ENCODE measurements at places on chromosomes 3 and 15.

GRCh38 chr3:188158731-188159310 lies 4.9 kb downstream of the LPP start:
- DNase-seq: no peak

GRCh38 chr3:127760361-127760760 lies 62.0 kb downstream of the MGLL start:
- DNase-seq: peak; percentile 89

- DNase-seq: no peak
Observed at GRCh38 chr3:182220013-182220412, 508.3 kb downstream of the SOX2 start.

DNA sequence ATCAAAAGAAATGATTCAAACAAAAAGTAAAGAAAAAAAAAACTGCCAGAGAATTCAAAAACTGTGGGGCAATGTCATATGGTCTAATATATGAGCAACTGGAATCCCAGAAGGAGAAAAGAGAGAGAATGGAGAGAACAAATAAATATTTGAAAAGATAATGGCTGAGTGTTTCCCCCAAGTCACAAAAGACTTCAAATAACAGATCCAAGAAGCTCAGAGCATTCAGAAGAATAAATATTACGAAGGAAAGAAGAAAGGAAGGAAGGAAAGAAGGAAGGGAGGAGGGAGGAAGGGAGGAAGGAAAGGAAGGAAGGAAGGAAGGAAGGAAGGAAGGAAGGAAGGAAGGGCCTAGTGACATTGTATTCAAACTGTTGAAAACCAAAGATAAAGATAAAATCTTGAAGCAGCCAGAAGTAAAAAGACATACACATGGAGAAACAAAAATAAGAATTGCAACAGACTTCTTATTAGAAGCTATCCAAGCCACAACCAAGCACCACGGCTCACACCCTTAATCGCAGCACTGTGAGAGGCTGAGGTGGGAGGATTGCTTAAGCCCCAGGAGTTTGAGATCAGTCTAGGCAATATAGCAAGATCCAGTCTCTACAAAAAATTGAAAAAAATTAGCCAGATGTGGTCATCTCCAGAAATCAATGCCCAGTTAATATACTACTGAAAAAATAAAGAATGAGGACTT lies 118.9 kb upstream of the IGSF10 start:
- DNase-seq: peak; percentile 68

GRCh38 chr3:142239421-142239820 lies 14.0 kb upstream of the GK5 start:
- no peak for DNase-seq

DNA sequence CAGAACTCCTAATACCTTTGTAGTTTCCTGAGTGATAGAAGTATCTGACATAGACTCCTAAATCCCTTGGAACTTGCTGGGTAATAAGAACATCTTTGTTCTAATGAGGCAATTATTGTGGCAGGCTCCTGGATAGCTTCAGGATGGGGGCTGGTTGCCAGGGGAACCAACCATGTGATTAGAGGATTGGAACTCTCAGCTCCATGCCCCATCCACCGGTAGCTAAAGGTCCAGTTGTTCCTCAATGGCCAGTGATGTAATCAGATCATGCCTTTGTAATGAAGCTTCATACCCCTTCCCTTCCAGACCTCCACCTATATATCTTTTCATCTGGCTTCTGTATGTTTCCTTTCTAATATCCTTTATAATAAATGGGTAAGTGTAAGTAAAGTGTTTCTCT lies 221.2 kb upstream of the ALCAM start:
- no peak for DNase-seq

GRCh38 chr3:194592798-194593752 lies 40.1 kb downstream of the TMEM44 start:
- DNase-seq: no peak

DNA sequence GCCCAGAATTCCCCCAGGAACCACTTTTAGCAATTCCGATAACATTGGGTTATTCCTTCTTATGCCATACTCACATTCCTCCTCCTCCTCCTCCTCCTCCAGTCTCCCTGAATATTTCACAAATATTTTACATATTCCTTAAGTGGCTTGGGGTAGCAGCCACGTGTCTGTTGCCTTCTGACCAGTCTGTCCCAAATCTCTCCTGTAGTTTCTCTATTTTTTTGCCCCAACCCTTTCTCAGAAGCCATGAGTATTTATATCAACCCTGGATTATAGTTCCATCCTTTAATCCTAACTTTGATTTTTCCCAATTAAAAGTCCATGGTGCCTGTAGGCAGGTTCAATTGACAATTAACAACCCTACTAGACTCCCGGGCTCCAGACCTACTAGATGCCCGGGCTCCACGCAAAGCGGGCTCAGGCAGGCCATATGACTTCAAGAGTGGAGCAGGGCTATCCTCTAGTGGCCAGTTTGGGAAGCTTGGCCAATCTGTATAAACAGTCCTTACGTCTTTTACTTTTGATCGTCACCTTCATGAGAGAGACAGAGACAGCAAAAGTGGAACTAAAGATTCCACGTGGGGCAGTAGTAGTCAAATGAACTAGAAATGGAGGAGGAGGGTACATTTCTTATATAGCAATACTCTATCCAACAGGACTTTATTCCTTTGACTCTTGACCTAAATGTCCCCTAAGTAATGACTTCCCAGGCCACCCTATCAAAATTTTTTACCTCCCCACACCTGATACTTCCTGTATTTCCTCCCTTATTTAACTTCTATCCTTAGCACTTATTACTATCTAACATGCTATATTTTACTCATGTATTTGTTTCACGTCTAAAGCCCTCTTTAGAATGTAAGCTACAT lies 69.7 kb downstream of the USF3 start:
- DNase-seq: peak; percentile 82

GRCh38 chr15:40108061-40108854 lies 421 bp downstream of the BMF start:
- DNase-seq: peak; percentile 95

DNA sequence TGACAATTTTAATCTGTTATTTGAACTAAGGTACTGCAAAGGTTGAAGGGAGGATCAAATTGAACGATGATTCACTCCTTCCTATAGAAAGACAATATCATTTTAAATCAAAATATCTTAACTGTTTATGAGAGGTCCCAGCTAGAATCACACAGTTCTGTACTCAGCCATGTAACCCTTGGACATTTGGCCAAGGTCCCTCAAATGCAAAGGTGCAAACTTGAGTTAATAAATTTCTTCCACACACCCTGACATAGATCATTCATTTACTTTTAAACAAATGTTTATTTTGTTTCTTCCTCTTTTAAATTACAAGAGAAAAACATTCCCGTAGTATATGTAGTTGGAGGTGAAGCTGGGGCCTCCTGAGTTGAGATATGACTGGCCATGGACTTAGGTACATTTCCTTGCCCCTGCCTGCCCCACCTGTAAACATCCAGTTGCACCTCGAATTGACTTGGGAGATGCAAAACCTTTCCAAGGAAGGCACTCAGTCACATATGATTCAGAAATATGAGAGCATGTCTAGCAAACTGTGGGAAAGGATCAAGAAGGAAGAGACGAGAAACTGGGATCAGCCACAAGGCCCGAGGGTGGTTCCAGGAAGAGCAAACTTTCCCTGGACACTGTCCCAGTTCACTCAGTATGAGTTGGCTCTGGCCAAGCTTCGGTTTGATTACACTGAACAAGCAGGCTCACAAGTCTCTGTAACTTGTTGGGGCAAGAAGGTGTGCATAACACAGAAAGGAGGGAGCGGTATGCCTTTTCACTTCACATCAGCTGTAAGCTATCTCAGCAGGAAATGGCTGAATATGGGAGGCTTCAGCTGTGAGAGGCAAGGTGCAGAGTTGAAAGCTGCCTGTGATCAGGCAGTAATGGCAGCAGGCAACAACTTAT lies 6.7 kb downstream of the TNFSF10 start:
- peak; percentile 80 for DNase-seq

DNA sequence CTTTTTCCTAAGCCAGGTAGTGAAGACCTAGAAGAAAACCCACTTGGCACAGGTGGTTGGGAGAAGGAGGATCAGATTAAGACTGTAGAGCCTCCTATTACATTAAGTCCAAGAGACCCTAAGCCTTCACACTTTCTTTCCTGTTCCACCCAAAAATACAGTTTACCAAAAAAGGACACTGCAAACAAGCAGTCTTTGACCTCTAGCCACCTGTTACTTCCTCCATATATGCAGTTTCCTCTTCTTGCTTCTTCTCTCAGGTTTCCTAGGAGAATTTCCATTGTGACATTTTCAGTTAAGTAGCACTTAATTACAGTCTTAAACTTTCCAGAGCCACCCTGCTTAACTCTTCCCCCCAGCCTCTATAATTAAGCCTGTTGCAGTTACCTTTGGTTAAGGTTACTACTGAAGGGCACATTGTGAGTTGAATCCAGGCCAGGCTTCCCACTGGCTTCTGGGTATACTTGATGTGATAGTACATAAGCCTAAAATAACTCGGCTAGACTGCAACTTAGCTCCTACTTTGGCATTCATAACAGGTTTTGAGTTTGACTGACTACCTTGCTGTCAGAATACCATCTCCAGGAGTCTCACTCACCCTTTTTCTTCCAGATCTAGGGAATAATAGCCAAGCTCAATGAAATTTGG lies 114.2 kb upstream of the UMPS start:
- no peak for DNase-seq

DNA sequence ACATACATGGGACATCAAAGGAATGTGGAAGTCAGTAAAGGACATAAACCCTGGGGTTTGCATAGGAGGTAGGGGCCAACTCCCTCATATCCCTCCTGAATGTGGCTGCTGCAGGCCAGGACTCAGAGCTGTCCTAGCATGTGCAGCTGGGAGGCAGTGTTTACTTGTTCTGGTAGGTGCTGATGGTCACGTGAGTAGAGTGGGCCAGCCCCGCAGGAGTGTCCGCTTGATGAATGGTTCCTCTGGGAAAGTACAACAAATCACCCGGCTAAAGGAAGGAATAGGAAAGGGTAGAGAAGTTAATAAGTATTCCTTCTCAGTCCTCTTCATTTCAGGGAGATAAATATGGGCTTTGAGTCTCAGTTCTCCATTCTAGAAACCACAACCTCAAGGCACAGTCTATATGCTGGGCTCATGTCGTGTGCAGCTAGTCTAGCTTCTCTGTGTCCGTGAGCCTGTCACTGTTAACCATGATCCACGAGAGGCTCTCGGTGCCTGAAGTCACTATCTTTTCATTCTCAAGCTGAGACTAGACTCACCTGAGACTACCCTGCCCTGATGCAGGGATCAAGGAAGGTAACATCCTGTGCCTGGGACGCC lies 17.9 kb downstream of the RIOX2 start:
- DNase-seq: no peak

DNA sequence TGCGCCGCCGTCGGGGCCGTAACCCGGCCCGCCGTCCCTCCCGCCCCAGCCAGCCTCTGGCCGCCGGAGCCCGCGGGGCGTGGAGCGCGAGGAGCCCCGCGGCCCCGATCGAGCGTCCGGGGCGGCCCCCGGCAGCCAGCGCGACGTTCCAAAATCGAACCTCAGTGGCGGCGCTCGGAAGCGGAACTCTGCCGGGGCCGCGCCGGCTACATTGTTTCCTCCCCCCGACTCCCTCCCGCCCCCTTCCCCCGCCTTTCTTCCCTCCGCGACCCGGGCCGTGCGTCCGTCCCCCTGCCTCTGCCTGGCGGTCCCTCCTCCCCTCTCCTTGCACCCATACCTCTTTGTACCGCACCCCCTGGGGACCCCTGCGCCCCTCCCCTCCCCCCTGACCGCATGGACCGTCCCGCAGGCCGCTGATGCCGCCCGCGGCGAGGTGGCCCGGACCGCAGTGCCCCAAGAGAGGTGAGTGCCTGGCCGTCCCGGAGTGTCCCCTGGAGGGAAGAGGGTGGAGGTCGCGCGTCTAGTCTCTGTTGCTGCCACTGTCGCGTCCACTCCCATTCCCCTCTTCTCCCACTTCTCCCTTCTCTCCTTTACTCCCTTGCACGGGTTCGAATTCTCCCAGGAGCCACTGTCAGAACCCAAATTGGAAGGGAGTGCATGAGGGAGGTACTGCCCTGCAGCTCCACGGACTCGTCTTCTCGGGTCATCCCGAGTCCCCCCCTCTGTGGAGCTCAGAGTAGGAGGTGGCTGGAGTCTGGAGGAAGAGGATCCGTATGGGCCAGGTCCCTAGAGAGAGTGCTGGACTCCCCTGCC lies 585 bp downstream of the CSK start:
- DNase-seq: no peak

GRCh38 chr15:98635848-98636247 lies 12.5 kb upstream of the IGF1R start:
- no peak for DNase-seq

DNA sequence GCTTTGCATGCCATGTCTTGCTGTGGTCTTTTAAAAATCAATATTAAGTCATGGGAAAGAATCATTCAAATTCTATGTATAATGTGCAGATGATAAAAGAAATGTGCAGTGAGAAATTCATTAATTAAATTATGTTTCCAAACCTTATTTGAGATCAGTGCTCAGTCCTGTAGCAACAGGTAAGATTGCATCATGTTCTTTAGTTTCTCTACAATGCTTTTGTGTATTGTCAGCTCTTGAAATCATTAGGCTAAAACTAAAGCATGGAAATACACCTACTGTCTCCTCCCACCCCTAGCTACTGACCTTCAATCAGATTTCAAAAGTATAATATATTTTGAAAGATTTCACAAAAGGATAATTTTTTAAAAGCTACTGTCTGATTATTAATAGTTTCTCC lies 612.7 kb downstream of the ROBO2 start:
- DNase-seq: no peak

DNA sequence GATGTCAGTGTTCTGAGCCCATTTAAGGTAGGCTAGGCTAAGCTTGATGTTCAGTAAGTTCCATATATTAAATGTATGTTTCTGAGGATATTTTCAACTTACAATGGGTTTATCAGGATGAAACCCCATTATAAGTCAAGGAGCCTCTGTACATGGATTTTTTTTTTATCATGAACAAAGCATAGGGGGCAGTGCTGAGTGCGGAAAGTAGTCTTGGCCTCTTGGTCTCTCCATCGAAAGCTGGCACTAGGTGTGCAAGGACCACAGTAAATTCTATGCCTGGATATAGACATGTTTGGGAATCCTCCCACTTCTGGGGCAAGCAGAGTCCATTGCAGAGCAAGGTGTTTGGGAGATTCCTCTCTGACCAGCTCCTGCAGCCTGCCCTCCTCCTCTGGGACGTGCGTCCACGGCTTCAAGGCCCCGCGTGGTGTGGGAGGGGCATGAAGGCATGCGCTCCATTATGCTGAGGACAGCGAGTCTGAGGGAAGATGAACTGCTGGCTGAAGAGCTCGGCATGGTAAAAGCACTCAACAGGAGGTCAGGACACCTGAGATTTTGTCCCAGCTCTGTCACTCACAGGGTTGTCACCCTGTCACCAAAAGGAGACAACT lies 122.9 kb upstream of the LIPC start:
- DNase-seq: no peak
